T47D (cell line): ENCODE measurements at places on chromosomes 6 and 20.

DNA sequence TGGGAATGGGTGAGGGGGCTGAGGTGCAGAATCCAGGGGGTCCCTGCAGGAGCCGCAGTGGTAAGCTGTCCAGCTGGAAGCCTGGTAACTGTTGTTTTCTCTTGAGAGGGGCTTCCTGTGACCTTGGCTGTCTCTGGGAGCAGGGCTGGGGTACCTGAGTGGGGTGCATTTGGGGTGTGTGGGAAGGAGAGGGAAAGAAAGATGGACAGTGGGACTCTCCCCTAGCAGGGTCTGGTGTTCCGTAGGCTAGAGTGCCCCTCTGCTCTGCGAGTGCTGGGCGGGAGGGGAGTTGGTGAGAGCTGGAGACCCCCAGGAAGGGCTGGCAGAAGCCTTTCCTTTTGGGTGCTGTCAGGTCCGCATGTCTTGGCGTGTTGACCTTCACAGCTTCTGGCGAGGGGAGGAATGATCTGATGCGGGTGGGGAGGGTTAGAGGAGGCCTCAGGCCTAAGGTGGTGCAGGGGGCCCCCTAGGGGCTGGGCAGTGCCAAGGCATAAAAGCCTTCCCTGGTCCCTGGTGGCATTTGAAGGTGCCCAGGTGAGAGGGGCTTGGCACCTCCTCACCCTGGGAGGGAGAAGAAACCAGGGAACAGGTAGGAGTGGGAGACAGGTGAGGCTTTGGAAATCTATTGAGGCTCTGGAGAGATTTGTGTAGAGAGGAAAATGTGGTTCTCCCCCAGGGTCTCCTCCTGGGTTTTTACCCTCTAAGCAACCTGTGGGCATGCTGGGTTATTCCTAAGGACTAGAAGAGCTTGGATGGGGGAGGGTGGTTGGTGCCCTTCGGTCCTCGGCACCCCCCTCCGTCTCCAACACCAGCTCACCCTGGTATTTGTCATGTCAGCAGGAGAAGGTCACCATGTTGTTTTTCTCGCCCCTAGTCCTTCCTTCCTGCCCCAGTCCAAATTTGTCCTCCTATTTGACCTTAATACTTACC lies 3.3 kb downstream of the VEGFA start:
- DNase-seq = peak; percentile 77

- DNase-seq = no peak
These were observed 437.4 kb upstream of the NRSN1 start for GRCh38 chr6:23688650-23689049.

DNA sequence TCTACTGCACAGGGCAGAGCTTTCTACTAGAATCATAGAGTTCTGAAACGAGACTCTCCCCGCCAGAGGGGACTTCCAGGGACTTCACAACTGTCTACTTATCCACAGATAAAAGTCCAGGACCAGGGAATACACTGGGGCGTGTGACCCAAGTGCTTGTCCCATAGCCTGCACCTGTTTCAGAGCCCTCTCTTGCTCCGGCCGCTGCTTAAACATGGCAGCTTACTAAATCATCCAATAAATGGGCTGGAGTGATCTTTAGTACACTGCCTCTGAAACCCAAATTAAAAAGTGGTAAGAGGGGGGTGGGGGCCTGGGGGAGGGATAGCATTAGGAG lies 8.9 kb upstream of the RAB44 start:
- DNase-seq = no peak

DNA sequence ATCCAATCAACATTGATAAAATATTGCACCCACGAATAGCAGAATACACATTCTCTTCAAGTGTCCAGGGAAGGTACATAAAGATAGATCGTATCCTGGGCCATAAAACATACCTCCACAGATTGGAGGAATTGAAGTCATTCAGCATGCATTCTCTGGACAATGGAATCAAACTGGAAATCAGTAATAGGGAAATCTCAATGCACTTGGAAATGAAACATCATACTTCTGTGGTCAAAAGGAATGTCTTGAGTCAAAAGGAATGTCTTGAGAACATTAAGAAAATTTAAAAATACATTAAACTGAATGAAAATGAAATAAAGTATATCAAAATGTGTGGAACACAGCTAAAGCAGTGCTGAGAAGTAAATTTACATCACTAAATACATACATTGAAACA lies 138.8 kb downstream of the TFAP2A start:
- no peak for DNase-seq

DNA sequence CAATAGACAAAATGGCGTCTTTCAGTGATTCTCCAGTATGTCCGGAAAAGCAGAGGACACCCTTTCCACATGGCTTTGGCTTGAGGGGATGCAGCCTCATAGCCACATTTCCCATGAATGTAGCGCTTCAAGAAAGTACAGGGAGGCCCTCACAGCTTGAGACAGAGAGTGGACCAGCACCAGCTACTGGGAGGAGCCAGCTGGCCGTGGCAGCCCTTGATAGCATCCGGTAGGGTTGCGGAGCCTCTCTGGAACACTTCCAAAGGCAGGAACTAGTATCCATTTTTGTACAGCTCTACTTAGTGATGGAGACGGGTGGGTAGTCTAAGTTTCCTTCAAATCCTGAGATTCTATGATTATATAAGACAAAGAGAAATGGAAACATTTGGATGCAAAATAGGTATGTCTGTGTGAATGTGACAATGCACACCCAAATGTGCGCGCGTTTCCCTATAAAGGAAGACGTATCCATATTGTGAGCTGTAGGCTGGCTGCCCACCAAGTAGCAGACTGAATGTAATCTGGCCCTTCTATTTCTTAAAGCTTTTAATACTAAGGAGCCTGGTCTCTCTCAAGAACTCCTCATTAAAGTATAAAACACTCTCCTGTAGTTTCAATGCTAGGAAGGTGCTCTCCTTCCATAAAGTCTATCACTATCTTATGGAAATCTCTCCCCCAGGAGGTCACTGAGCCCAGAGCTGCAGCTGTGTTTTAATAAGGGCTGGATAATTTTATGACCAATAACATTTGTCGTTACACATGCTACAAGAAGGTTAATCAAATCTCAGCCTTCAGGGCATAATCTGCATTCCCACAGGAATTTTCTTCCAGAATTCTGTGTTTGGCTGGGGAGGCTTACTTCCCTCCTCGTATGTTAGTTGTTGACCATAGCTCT lies 74.0 kb downstream of the SOBP start:
- no peak for DNase-seq

DNA sequence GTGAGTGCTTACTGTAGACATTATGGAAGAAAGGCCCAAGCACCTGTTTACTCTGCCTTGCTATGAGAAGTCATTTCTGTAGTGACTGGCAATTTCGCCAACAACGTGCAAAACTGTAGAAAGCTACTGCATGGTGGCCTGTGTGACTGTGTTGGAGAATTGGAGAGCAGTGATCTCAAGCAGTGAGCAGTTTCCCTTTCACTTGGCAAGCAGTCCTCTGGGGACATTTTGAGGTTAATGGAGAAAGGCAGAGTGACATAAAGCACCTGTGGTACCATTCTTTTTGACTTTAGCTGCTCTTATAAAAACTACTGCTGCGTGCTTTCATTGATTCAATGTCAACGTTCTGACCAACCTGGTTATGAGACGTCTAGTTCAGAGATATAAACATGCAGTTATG lies 382.6 kb upstream of the JAG1 start:
- no peak for DNase-seq

DNA sequence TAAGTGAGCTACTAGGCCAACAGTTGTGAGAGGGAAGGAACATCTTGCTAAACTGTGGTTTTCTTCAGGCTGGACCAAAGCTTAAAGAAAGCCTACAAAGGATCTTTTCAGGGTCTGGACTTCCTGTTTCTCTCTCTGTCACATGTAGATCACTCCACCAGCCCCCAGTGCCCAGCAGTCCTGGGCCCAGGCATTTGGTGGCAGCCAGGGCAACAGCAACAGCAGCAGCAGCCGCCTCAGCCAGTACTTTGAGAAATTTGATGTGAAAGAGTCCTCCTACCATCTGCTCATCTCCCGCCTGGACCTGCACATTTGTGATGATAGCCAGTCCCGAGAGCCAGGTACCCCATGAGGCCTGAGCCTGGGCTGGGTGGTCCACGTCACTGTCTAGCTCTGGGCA lies 44.1 kb downstream of the BLTP3A start:
- DNase-seq = no peak
